Fibroblast of lung (primary cell): ENCODE measurements at places on chromosomes 7 and 10.

DNA sequence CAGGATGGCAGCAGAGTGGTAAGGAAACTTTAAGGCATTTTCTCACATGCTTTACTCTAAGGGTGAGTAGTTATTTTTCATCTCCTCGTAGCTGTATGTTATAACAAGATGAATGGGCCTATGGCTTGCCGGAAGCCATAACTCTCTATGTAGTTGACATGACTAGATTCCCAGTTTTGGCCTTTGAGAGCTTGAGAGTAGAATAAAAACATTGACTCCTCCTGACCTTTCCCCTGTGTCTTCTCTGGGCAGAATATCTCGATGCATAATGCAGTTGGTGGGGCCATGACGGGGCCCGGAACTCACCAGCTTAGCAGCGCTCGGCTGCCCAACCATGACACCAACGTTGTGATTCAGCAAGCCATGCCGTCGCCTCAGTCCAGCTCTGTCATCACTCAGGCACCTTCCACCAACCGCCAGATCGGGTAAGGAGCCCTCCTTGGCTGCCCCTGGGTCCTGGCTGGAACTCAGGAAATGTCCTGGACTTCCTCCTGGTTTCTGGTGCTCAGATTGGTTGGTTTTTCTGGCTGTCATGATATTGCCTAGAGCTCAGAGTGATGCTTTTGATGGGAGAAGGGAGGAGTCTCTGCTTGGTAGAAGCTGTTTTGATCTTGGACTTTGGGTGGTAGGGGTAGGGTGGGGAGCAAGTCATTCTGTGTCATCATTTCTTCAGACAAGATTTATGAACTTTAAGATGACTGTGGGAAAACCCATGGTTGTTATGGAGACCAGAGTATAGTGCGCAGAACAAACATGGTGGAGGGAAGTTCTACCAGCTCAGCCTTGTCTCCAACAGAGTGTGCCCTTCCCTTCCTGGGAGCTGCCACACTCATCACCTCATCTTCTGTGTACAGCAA, 158.0 kb downstream of the CREB5 start:
- no peak overlapping the region for H3K27ac ChIP-seq
- no peak for DNase-seq
- no peak overlapping the region for H3K4me3 ChIP-seq
- peaks cover 2% of the 10 kb centered on the region for H3K4me1 ChIP-seq
- no peaks in the 10 kb centered on the region for H3K36me3 ChIP-seq
- H3K27me3 ChIP-seq: no peaks in the 10 kb centered on the region

DNA sequence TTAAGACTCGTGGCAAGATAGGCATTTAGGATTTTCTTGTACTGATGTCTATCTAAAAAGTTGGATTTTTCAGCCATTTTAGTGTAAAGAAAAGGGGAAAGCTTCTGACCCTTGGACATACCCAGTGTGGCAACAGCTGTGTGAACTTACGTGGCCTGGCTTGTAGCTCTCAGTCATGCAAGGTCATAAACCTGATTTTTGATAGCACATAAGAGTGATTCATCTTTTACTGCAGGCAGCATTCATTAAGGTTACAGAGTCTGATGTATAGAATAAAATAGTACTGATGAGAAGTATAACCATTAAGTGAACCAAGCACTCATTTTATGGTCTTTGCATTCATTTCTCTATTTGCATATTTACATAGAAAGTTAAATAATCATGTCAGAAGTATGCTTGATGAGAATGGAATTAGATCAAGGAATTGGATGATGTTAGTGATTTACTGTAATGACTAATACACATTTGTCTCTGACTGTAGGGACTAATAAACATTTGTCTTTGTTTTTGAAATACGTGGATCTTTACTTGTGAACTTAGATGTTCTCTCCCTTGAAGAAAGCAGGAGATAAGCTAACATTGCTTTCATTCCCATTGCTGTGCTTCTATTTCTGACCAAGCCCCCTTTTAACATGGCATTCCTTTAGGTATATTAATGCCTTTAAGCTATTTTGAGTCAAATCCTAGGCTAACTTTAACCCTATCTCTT, 88.2 kb downstream of the GSDME start:
- H3K27me3 ChIP-seq: no peaks in the 10 kb centered on the region
- no peak overlapping the region for H3K27ac ChIP-seq
- DNase-seq: peak; percentile 21
- H3K4me1 ChIP-seq: peaks cover 2% of the 10 kb centered on the region
- no peaks in the 10 kb centered on the region for H3K36me3 ChIP-seq
- no peak overlapping the region for H3K4me3 ChIP-seq

- peaks cover 11% of the 10 kb centered on the region for H3K4me1 ChIP-seq
- H3K27ac ChIP-seq: peak overlapping the region; percentile 94
- peaks cover 10% of the 10 kb centered on the region for H3K36me3 ChIP-seq
- DNase-seq: peak; percentile 76
- H3K27me3 ChIP-seq: no peaks in the 10 kb centered on the region
Measured at GRCh38 chr10:102643336-102644065, 778 bp upstream of the TRIM8 start.

DNA sequence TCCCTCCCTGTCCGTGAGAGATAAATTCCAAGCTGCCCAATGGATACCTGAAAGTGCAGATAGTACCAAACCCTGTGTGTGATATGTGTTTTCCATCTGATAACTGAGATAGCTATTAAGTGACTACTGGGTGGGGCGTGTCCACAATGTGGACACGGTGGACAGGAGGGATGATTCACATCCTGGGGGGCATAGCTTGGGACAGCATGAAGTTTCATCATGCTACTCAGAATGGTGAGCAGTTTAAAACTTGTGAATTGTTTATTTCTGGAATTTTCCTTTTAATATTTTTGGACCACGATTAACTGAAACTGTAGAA, 158.6 kb downstream of the CREB5 start:
- peaks cover 2% of the 10 kb centered on the region for H3K4me1 ChIP-seq
- no peaks in the 10 kb centered on the region for H3K36me3 ChIP-seq
- H3K4me3 ChIP-seq: no peak overlapping the region
- no peak overlapping the region for H3K27ac ChIP-seq
- no peaks in the 10 kb centered on the region for H3K27me3 ChIP-seq
- peak; percentile 45 for DNase-seq

DNA sequence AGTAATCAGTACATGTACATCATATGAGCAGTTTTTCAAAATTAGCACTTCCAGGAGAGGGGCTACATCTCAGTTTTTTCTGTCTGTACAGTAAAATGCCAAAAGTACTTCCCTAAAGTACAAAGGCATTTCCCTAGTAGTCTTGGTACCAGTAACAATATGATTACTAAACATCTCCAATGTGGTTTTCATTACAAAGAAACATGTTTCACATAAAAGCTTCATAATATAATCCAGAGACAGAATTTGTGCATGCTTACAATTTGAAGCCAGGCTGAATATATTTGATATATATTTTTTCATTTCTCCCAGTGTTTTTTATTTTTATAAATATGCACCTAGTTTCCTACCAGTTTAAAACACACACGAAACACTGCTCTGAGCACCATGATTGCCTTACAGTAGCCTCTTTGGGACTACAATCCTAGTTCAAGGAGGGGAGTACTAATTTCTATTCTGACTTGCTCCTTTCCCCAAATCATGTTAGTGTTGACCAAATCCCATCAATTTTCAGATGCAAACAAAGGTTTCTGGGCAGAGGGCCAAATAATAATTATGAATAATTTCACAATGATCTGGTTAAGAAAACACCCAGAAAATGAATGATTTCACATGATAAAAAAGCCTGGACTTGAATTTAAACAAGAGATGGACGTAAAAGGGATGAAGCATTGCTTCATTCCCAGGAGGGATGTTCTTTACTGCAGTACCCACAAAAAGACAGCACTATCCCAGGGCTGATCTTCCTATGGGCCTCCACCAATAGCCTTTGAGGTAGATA, 201.3 kb downstream of the SLC25A13 start:
- no peaks in the 10 kb centered on the region for H3K4me1 ChIP-seq
- peak; percentile 36 for DNase-seq
- no peak overlapping the region for H3K4me3 ChIP-seq
- H3K36me3 ChIP-seq: no peaks in the 10 kb centered on the region
- H3K27me3 ChIP-seq: no peaks in the 10 kb centered on the region
- H3K27ac ChIP-seq: no peak overlapping the region

DNA sequence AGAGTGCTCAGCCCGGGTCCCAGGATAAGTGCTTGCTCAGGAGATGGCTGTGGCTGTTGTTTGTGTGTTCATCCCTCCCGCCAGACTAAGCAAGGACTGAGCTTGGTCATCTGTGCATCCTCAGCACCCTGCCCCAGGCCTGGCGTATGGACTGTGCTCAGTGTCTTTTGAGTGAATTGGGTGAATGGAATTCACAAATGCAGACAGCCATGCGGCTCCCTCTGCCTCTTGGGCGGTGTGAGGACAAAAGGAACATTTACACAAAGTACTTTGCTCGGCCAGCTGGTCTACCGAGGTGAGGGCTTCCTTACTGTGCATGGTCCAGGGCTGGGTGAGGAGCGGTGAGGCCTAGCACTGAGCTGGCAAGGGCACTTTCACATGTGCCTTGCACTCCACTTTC, 120.2 kb downstream of the CDH23 start:
- DNase-seq: no peak
- H3K27ac ChIP-seq: no peak overlapping the region
- no peak overlapping the region for H3K4me3 ChIP-seq
- H3K27me3 ChIP-seq: peaks cover 2% of the 10 kb centered on the region
- H3K4me1 ChIP-seq: no peaks in the 10 kb centered on the region

DNA sequence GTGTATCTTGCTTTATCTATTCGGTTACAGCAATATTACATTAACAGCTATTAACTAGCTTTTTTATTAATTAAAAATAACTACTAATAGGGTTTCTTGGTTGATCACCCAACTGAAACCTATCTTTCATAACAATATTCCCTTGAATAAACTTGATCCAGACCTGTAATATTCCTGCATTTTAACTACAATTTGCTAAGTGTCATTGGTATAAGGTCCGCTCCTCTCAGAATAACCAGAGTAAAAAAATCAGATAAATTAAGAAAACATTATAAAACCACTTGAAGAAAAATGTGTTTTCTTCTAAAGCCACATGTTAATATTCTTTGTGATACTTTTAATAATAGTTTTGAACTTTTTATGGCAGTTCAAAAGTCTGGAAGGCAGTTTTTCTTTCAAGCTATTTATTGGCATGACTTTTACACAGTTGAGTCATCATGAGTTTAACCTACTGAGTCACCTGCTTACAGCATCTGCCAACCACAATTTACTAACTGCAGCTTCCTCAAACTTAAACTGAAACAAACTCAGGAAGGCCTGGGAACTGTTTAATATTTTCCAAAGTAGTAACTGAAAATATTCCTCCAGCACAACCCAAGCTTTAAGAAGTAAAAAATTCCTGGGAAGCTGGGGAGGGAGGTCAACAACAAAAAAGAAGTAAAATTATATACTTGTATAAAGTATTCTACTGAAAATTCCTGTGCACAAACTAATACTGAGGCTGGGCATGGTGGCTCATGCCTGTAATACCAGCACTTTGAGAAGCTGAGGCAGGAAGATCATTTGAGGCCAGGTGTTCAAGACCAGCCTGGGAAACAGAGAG, 103.2 kb downstream of the NRBF2 start:
- H3K4me3 ChIP-seq: no peak overlapping the region
- H3K4me1 ChIP-seq: no peaks in the 10 kb centered on the region

- H3K4me1 ChIP-seq: no peaks in the 10 kb centered on the region
- H3K27ac ChIP-seq: no peak overlapping the region
- DNase-seq: peak; percentile 18
- H3K27me3 ChIP-seq: no peaks in the 10 kb centered on the region
- H3K36me3 ChIP-seq: no peaks in the 10 kb centered on the region
- no peak overlapping the region for H3K4me3 ChIP-seq
Measured at GRCh38 chr10:5268743-5269142, 72.1 kb downstream of the AKR1C4 start.

- H3K36me3 ChIP-seq: no peaks in the 10 kb centered on the region
- no peak overlapping the region for H3K4me3 ChIP-seq
- H3K27ac ChIP-seq: no peak overlapping the region
- peak; percentile 64 for DNase-seq
Measured at GRCh38 chr7:122430710-122431109, 126.2 kb upstream of the FEZF1 start.

DNA sequence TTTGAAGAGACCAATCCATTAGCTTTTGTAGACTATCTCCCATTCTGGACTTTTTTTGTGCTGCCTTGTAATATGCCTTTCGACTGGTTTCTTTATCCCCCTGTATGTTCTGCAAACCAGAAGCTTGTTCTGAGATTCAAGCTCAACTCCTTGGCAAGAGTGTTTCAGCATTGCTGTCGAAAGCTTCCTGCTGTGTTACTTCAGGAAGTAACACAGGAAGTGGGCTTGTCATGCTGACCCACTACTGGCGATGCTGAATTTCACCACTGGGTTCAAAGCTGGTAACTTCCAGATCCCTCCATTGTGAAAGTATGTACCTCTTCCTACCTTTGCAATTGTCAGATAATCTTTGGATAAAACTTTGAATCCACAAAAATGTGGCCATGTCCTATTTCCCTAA, 57.9 kb upstream of the INSYN2A start:
- H3K4me3 ChIP-seq: no peak overlapping the region
- no peak overlapping the region for H3K27ac ChIP-seq
- no peaks in the 10 kb centered on the region for H3K4me1 ChIP-seq

- peak overlapping the region; percentile 82 for H3K4me3 ChIP-seq
- H3K27ac ChIP-seq: peak overlapping the region; percentile 73
- peaks cover 1% of the 10 kb centered on the region for H3K36me3 ChIP-seq
- no peaks in the 10 kb centered on the region for H3K27me3 ChIP-seq
- peaks cover 10% of the 10 kb centered on the region for H3K4me1 ChIP-seq
Measured at GRCh38 chr10:102065561-102066398, 631 bp downstream of the HPS6 start.

DNA sequence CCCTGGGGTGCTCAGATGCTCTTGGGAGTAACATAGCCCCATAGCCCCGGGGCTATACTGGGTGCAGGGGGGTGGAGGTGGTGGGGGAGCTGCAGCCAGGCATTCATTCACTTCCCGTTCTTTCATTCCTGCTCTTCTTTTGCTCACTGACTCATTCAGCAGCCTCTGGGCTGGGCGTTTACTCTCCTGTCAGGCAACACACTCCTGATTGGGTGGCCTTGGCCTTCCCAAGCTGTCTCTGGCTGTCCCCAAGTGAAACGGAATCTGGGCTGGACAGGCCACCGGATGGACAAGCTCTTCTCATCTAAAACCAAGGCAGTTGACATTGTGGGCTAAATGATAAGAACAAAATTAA, 34.6 kb downstream of the CHST3 start:
- peaks cover 24% of the 10 kb centered on the region for H3K4me1 ChIP-seq
- peak; percentile 77 for DNase-seq
- H3K4me3 ChIP-seq: peak overlapping the region; percentile 19

- H3K27ac ChIP-seq: no peak overlapping the region
- no peaks in the 10 kb centered on the region for H3K27me3 ChIP-seq
- no peaks in the 10 kb centered on the region for H3K4me1 ChIP-seq
- H3K4me3 ChIP-seq: no peak overlapping the region
- H3K36me3 ChIP-seq: no peaks in the 10 kb centered on the region
Measured at GRCh38 chr7:31647511-31647910, 39.5 kb upstream of the PPP1R17 start.

- DNase-seq: no peak
- no peak overlapping the region for H3K4me3 ChIP-seq
Measured at GRCh38 chr7:74026406-74026902, 1.5 kb upstream of the ELN start.

GRCh38 chr10:132677096-132677472, 108.9 kb downstream of the NKX6-2 start:
- no peak overlapping the region for H3K4me3 ChIP-seq
- no peaks in the 10 kb centered on the region for H3K4me1 ChIP-seq
- DNase-seq: no peak
- H3K27me3 ChIP-seq: no peaks in the 10 kb centered on the region
- H3K36me3 ChIP-seq: no peaks in the 10 kb centered on the region
- no peak overlapping the region for H3K27ac ChIP-seq

GRCh38 chr7:34835901-34836600, 178.0 kb downstream of the NPSR1 start:
- no peak overlapping the region for H3K27ac ChIP-seq
- H3K4me3 ChIP-seq: no peak overlapping the region
- H3K36me3 ChIP-seq: no peaks in the 10 kb centered on the region
- H3K27me3 ChIP-seq: no peaks in the 10 kb centered on the region

GRCh38 chr10:118523775-118524174, 71.7 kb downstream of the PRLHR start:
- H3K36me3 ChIP-seq: no peaks in the 10 kb centered on the region
- no peak for DNase-seq
- H3K4me1 ChIP-seq: peaks cover 3% of the 10 kb centered on the region
- no peak overlapping the region for H3K27ac ChIP-seq
